ENCODE measurements at places on chromosomes 6 and 20.
A peak's percentile ranks its signal among the peaks of the same experiment; 100 is the strongest.

- no peak for DNase-seq
Measured at GRCh38 chr6:43899830-43900229, 129.8 kb downstream of the VEGFA start.

DNA sequence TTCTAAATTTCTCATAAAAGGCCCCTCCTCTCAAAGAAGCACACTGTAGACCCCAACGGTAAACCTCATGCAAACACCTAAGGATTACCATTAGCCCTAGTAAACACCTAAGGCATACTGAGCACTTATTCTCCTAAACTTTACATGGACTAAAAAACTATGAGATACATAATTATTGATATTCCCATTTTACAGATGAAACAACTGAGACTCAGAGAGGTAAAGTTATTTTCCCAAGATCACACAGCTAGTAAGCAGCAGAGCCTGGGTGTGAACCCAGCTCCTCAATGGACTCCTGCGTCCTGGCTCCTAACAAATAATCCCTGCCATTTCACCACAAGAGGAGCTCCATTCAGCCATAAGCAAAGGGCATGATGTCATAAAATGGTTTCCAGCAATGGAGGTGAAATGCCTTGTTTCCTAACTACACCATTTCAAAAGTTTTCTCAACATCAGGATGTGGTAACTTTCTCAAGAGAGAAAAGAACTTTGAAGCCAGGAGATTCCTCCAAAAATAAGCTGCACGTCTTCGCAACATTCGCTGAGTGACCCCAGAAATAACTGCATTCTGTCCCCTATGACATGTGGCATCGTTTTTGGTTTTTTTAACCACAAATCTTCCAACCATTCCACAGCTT is 4.1 kb downstream of the ATP9A start:
- DNase-seq: no peak

DNA sequence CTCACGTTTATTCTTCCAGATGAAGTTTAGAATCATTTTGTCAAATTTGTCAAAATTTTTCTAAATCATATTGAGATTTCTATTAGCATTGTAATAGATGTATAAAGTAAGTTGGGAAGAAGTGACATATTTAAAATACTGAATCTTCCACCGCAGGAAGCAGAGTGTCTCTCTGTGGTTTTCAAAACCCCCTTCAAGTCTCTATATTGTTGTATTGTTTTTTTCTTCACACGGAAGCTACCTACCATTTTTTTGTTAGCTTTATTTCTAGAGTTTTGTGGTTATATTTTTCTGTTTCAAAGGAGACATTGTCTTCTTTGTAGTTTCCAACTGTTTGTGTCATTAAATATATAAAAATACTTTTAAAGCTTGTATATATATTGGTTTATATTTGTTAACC is 188.6 kb downstream of the ZDHHC14 start:
- no peak for DNase-seq

GRCh38 chr20:5058873-5059272 is 57.6 kb upstream of the SLC23A2 start:
- DNase-seq: no peak

DNA sequence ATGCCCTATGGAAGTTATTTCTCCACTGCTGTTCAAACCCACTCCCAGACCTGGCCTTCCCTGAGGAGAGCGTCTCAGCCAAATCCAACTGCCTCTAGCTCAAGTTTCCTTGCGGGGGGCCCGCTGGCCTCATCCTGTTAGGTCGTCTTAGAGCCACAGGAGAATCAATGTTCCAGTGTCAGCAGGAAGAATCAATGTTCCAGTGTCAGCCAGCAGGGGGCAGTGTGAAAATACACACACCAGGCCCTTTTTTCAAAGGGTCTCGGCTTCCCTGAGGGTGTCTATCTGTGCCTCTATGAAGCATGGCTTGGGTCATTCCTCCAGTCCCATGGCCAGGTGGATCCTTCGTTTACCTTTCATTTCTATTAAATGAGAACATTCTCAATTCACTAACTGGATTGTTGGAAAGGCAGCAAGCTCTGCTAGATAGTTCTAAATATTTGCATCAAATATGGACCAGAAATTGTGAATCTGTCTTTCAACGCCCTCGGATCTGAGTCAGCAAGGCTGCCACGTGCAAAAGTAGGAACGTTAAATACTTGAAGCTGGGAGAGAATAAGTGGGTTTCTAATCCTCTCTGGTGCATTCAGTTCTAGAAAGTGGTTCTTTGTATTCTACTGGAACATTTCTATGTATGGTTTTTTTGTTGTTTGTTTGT is 19.2 kb downstream of the PRND start:
- peak; percentile 46 for DNase-seq

GRCh38 chr6:71125216-71125615 is 163.4 kb upstream of the OGFRL1 start:
- DNase-seq: no peak

DNA sequence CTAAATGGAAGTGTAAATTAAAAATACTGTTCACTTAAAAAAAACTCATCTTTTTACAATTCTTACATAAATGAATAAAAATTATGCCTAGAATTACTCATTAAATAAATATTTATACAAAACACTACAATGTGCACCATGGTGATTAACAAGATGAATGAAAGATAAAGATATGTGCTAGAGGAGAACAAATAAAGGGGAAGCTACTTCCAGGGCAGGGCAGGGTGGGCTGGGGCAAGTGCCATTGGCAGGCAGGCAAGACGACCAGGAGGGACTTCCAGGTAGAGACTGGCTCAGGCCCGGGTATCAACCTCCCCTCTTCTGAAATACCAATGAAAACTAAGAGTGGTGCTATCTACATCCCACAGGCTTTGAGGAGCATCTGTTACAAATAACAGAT is 20.4 kb downstream of the PREP start:
- DNase-seq: no peak

Data from activated CD8-positive, alpha-beta memory T cell treated with anti-CD3 and anti-CD28 coated beads for 4 hours (primary cell).